ENCODE measurements at places on chromosomes 2 and 18. TPM values are rescaled to one million over a fixed set of nuclear protein-coding genes. Genes with fewer than 3 reads are reported as not detected.

Gene DAPL1
- total RNA-seq: not detected

Gene ANTXR1
- 0.58 TPM for total RNA-seq

Gene RNF138
- total RNA-seq: 58.1 TPM

Gene RAPH1
- total RNA-seq: 2.6 TPM

Gene CIB4
- total RNA-seq: not detected

Gene TCF23
- not detected for total RNA-seq

Gene REG3A
- total RNA-seq: not detected

Gene SETBP1
- total RNA-seq: 0.03 TPM

- H3K36me3 ChIP-seq: no peaks in the 10 kb centered on the region
- no peaks in the 10 kb centered on the region for H3K27me3 ChIP-seq
- H3K4me1 ChIP-seq: no peaks in the 10 kb centered on the region
- H3K27ac ChIP-seq: no peak overlapping the region
- no peak overlapping the region for H3K4me3 ChIP-seq
Measured at GRCh38 chr2:207223051-207223450, 57.3 kb upstream of the KLF7 start.

DNA sequence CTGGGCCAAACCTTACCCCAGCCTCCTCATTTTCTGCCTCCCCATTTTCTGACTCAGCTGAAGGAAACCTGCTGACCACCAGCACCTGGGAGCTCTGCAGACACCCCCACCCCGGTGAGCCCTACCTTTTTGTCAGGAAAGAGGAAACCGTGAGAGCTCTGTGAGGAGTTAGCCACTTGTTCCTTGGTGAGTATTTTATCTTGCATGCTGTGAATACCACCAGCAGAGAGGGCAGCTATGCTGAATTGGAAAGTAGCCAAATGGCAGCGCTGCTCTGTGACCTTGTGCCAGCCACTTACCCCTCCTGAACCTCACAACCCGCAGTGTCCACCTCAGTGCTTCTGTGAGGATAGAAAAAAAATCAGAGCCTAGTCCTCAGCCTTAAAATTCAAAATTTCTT lies 2.5 kb downstream of the MPPE1 start:
- no peak overlapping the region for H3K4me3 ChIP-seq
- no peaks in the 10 kb centered on the region for H3K27me3 ChIP-seq
- peaks cover 20% of the 10 kb centered on the region for H3K4me1 ChIP-seq
- no peak for DNase-seq

GRCh38 chr2:17617516-17617915 lies 77.0 kb downstream of the VSNL1 start:
- DNase-seq: no peak
- no peaks in the 10 kb centered on the region for H3K4me1 ChIP-seq
- H3K27ac ChIP-seq: no peak overlapping the region
- no peak overlapping the region for H3K4me3 ChIP-seq
- H3K27me3 ChIP-seq: no peaks in the 10 kb centered on the region

GRCh38 chr2:232363784-232364615 lies 14.6 kb upstream of the ALPP start:
- DNase-seq: peak; percentile 27
- H3K27ac ChIP-seq: peak overlapping the region; percentile 30
- no peak overlapping the region for H3K4me3 ChIP-seq
- peaks cover 20% of the 10 kb centered on the region for H3K4me1 ChIP-seq

DNA sequence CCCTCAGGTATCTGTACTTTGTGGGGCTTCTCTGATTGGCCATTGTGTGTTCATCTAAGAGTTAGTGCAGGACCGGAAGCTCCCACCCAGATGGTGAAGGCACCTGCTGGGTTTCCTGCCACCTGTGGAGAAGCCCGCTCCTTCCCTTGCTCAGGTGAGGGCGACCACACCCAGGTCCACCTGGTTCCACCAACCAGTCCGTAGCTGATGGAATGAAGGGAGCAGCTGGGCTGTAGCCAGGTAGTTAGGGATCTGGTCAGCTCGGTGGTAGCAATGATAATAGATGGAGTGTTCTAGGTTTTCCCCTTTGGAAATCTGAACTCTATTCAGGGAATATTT lies 16.0 kb downstream of the SH3BP4 start:
- no peaks in the 10 kb centered on the region for H3K4me1 ChIP-seq
- H3K36me3 ChIP-seq: no peaks in the 10 kb centered on the region
- H3K27ac ChIP-seq: no peak overlapping the region
- DNase-seq: no peak

- no peak overlapping the region for H3K27ac ChIP-seq
- no peaks in the 10 kb centered on the region for H3K4me1 ChIP-seq
- no peaks in the 10 kb centered on the region for H3K27me3 ChIP-seq
- H3K4me3 ChIP-seq: no peak overlapping the region
- no peak for DNase-seq
Measured at GRCh38 chr2:42054714-42055430, 7.1 kb downstream of the PKDCC start.

GRCh38 chr2:45256173-45256866 lies 247.1 kb upstream of the SIX2 start:
- no peak overlapping the region for H3K4me3 ChIP-seq
- no peaks in the 10 kb centered on the region for H3K27me3 ChIP-seq
- no peaks in the 10 kb centered on the region for H3K4me1 ChIP-seq
- H3K36me3 ChIP-seq: no peaks in the 10 kb centered on the region
- no peak for DNase-seq
- H3K27ac ChIP-seq: no peak overlapping the region

DNA sequence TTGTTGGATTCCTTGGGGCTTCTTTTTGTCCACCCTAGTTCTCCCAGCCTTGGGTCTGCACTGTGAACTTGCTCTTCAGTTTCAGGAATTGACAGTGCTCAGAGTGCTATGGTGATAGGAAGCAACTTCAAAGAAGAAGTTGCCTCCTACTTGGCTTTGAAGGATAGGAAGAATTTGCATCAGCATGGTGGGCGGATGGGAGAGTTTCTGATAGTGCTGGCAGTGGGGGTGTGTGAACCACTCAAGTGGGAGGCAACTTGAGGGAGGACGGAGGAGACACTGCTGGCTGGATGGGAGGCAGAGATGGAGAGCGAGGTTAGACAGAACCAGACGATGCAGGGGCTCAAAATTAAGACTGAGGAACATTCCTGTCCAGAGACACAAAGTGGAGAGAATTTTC lies 164.4 kb upstream of the SKOR2 start:
- no peak overlapping the region for H3K27ac ChIP-seq
- H3K4me3 ChIP-seq: no peak overlapping the region
- H3K27me3 ChIP-seq: no peaks in the 10 kb centered on the region
- H3K4me1 ChIP-seq: no peaks in the 10 kb centered on the region
- no peak for DNase-seq
- no peaks in the 10 kb centered on the region for H3K36me3 ChIP-seq

DNA sequence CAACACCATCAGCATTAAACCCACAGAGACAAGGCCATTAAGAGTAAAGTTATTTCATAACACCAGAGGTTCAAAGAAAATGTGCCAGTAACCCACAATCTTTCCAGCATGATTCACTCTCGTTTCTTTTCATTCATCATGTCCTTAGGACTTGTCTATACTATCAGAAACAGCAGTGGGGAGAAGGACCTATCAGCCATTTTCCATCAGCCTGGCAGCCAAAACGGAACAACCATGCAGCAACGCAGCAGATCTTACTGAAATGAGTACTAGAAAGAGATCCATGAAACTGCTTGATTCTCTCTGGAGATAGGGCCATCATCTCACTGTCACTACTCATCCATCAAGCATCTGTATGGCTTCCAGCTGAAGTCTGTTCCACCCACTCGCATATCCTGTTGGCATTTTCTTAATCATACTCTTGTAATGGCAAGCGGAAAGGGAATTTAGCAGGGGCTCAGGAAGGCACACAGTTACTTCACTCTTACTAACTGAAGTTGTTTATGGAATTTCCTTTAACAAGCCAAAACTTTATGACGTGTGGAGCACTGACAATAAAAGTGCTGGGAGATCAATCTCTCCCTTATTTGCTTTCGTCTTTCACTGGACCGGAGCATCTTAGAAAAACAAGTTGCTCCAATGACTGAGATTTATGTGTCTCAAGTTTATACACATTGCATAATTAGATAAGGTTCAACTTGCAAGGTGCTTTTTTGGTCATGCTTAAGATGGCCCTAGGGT lies 69.7 kb downstream of the EPHA4 start:
- H3K27ac ChIP-seq: no peak overlapping the region
- no peaks in the 10 kb centered on the region for H3K27me3 ChIP-seq
- no peak for DNase-seq
- H3K4me1 ChIP-seq: peaks cover 22% of the 10 kb centered on the region

GRCh38 chr18:46401486-46402070 lies 255.4 kb downstream of the LOXHD1 start:
- H3K4me1 ChIP-seq: no peaks in the 10 kb centered on the region
- no peak overlapping the region for H3K4me3 ChIP-seq
- no peaks in the 10 kb centered on the region for H3K27me3 ChIP-seq
- H3K27ac ChIP-seq: no peak overlapping the region
- no peak for DNase-seq
- H3K36me3 ChIP-seq: no peaks in the 10 kb centered on the region

DNA sequence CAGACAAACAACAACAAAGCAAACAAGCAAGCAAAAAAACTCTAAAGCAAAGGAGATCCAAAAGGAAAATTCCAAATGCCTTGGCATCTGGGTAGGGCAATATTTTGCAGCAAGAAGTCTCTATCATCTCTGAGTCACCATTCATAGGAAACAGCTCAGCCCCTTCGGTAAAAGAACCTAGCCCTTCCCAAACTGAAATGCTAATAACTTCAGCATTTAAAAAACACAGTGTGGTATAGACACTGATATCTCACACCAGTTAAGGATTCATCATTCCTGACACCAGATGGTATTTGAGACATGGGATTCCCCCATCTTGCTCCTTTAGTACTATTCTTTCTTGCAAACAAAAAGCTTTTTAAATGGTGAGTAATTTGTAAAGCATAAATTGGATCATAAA lies 491.8 kb downstream of the TXNL1 start:
- no peak overlapping the region for H3K4me3 ChIP-seq
- no peak for DNase-seq
- H3K4me1 ChIP-seq: no peaks in the 10 kb centered on the region
- H3K27me3 ChIP-seq: no peaks in the 10 kb centered on the region
- H3K36me3 ChIP-seq: no peaks in the 10 kb centered on the region
- H3K27ac ChIP-seq: no peak overlapping the region

GRCh38 chr2:7432436-7432835 lies 515.2 kb downstream of the RNF144A start:
- no peaks in the 10 kb centered on the region for H3K27me3 ChIP-seq
- H3K36me3 ChIP-seq: no peaks in the 10 kb centered on the region
- H3K4me3 ChIP-seq: no peak overlapping the region
- DNase-seq: no peak

DNA sequence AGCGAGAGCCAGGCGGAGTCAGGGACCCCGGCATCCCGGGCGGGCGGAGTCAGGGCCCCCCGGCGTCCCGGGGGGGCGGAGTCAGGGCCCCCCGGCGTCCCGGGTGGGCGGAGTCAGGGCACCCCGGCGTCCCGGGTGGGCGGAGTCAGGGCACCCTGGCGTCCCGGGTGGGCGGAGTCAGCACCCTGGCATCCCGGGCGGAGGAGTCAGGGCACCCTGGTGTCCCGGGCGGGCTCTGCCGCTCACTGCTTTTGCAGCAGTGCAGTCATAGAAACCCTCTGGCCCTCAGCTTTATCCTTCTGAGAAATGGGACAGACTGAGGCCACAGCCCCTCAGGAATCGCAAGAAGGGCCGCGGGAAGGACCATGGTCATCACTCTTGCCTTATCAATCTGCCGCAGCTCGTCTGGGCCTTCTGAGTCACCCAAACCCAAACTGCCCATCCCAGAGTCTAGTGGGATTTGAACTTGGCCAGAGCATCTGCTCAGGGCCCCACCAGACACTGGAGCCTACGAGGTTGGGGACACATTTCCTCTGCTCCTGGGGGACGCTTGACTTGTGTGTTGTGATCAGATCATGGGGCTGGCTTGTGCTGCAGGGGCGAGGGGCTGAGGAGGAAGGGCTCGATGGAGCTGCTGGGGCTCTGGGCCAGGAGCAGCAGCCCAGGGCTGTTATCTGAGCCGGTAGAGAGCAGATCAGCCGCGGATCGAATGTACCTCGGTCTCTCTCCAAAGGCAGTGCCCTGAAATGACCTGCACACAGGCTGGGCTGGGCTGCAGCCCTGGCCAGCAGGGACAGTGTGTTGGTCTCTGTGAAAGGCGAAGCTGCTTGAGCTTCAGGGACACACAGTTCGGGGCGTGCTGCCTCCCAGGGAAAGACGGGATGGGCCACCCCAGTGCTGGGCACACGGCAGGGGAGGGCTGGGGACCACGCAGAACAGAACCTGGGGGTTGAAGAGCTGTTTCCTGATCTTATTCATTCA lies 290.1 kb upstream of the HDAC4 start:
- H3K36me3 ChIP-seq: no peaks in the 10 kb centered on the region
- DNase-seq: no peak
- H3K4me3 ChIP-seq: no peak overlapping the region
- no peaks in the 10 kb centered on the region for H3K27me3 ChIP-seq
- no peaks in the 10 kb centered on the region for H3K4me1 ChIP-seq

DNA sequence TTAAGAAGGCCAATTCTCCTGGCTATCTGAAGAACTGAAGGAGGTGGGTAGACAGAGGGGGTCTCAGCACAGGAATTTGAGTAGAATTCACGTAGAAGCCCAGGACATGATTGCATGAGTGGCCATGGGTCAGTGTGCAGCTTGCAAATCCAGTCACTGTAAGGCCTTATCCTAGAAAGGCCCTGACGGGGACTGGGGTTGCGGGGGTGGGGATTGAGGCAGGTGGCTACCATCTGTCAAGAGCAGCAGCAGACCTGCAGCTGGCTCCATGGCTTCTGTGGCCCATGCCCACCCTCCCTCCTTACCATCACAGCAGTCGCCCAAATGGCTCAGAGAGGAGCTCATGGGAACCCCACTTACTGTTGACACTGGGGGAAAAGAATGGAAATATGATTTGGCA lies 34.6 kb upstream of the SLC14A1 start:
- H3K4me3 ChIP-seq: no peak overlapping the region
- peaks cover 71% of the 10 kb centered on the region for H3K4me1 ChIP-seq
- no peak for DNase-seq
- H3K27ac ChIP-seq: no peak overlapping the region
- H3K36me3 ChIP-seq: no peaks in the 10 kb centered on the region

- H3K27ac ChIP-seq: no peak overlapping the region
- DNase-seq: no peak
- no peak overlapping the region for H3K4me3 ChIP-seq
- no peaks in the 10 kb centered on the region for H3K36me3 ChIP-seq
Measured at GRCh38 chr2:237574894-237575868, 8.8 kb downstream of the PRLH start.

- peak overlapping the region; percentile 66 for H3K4me3 ChIP-seq
- peak; percentile 25 for DNase-seq
- H3K4me1 ChIP-seq: peaks cover 20% of the 10 kb centered on the region
- no peaks in the 10 kb centered on the region for H3K27me3 ChIP-seq
- H3K36me3 ChIP-seq: peaks cover 63% of the 10 kb centered on the region
Measured at GRCh38 chr2:27379836-27380625, 503 bp downstream of the ZNF513 start.

- H3K27me3 ChIP-seq: no peaks in the 10 kb centered on the region
- no peak overlapping the region for H3K27ac ChIP-seq
- no peak overlapping the region for H3K4me3 ChIP-seq
- DNase-seq: no peak
- H3K4me1 ChIP-seq: no peaks in the 10 kb centered on the region
- H3K36me3 ChIP-seq: no peaks in the 10 kb centered on the region
Measured at GRCh38 chr2:83650161-83650560, 808.9 kb downstream of the SUCLG1 start.

- no peaks in the 10 kb centered on the region for H3K27me3 ChIP-seq
- no peak overlapping the region for H3K4me3 ChIP-seq
- no peaks in the 10 kb centered on the region for H3K36me3 ChIP-seq
- no peak overlapping the region for H3K27ac ChIP-seq
- DNase-seq: no peak
- no peaks in the 10 kb centered on the region for H3K4me1 ChIP-seq
Measured at GRCh38 chr18:2448565-2449151, 122.6 kb downstream of the METTL4 start.

Data from CD4-positive, alpha-beta memory T cell (primary cell).